ENCODE measurements at places on chromosomes 7 and 10.
A peak's percentile ranks its signal among the peaks of the same experiment; 100 is the strongest.

DNA sequence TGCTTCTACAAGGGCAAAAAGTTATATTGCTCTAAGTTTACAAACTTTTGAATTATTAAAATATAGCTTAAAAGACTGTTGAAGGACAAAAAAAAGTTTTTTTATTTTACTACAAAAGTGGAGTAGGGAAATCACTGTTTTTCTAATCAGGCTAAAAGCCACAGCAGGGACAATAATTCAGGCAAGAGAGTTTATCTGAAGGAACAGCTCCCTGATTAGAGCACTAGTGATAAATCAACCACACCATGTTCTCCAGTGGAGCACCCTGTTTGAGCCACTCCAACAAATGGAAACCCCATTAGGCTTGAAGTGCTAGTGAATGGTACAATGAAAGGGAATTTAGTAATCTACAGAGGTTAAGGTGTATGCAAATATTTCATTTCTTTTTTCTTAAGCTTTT is 357.1 kb downstream of the SEMA3D start:
- no peak for ATAC-seq

DNA sequence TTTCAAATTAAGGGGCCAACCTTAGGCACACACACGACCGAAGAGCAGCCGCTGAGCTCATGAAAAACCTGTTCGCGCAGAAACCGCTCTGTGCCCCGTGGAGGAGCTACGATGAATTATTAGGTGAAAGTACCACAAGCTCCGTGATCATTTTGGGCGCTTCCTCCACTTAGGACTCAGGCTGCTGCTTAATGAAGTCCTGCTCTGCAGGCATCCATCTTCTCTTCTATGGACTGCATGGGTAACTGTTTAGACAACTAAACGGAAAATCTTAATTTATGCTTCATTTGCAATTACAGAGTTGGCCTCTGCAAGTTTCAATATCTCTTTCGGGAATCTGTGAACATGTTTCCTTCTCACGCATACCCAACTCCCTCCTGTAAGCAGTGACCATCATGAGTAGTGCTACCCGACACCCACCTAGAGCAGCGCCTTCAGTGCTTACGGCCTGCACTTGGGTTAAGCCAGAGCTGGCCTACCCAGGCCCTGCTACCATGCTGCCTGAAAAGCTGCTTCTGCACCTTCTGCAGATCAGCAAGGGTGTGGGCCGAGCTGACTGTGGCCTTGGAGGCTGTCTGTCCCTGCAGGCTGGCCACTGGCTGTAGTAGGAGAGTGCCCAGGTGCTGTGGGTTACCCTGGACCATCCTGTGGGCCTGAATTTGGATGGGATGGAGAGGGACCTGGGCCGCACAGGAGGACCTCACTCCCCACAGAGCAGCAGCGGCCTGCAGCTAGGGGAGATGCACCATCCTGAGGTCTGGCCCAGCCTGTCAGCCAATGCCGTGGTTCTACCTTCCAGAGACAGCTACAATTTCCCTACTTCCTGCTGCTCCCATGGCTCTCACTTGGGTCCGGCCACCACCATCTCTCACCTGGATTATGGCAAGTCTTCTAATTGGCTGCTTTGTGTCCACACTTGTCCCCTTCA is 36.0 kb downstream of the GNA12 start:
- ATAC-seq: no peak

- ATAC-seq: no peak
These were observed 32.9 kb upstream of the AKR1C2 start for GRCh38 chr10:5036511-5036910.

DNA sequence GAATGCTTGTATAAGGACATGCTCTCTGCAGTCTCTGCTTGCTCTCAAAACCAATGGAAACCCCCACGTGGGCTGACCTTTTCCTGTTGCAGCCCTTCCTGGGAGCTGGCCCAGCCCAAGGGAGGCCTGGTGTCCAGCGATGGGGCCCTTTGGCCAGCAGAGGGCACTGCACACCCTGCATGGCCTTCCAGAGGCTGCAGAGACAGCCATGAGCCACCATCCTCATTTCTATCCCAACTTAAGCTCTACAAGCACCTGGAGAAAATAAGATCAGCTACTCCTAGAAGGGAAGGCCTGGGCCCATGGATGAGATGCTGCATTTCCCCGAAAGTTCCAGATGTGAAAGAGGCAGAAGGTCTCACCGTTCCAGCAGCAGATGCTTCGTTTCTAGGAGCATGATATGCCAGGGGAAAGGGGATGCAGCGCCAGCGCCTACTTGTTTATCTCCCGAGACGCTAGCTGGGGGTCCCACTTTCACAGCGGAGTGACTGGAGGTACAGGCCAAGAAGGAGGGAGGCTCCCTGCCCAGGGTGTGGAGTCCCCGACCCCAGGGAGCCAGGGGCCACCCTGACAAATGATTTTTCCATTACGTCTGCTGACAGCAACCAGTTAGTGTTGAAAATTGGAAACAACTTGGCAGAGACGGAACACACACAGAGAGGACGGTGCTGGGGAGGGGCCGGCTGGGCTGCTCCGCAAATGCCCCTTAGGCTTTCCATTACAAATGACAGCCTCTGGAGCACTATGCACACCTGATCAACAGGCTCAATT is 106.4 kb downstream of the ZRANB1 start:
- peak; percentile 100 for ATAC-seq

DNA sequence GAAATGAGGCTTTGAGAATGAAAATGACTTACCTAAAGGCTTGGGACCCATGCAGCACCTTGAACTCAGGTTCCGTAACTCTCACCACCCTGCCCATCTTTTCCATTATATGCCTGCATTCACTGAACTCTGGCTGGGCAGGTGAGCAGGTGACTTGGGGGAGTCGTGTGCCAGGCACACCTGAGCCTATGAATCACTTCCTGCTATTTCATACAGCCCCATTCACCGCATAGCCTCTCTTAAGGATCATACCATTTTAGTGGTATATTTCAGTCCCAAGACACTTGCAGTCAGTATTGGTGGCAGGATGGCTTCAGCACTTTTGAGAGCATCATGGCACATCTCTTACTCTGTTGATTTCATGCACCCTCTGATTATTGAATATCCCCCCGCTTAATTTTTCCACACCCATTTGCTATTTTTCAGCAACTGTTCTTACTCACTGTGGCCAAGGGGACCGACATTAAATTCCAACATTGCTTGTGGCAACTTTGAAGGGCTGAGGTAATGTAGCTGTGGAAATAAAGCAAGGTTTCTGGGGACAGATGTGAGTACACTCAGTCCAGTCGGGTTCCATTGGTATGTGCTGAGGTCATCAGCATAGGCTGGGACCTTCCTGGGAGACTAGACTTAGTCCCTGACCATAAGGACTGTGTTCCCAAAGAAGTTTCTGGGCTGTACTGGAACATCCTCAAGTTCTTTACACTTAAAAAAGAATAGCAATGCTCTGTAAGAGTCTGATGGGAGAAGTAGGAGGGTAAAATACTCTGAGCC is 39.8 kb upstream of the ZNF438 start:
- ATAC-seq: no peak

- no peak for ATAC-seq
These were observed 170.0 kb downstream of the MGMT start for GRCh38 chr10:129637010-129637409.

GRCh38 chr10:97713826-97714400 is 383 bp downstream of the MARVELD1 start:
- peak; percentile 68 for ATAC-seq

- ATAC-seq: no peak
These were observed 249.9 kb downstream of the RNLS start for GRCh38 chr10:88333248-88333630.

GRCh38 chr7:71633551-71634008 is 501.6 kb downstream of the GALNT17 start:
- ATAC-seq: no peak

- ATAC-seq: peak; percentile 45
These were observed at the start of gene ADAM8 for GRCh38 chr10:133276435-133277201. Gene ADAM8, minus strand, starts transcription at chr10:133276868. Its CDS starts 51 bp downstream, at chr10:133276817.

DNA sequence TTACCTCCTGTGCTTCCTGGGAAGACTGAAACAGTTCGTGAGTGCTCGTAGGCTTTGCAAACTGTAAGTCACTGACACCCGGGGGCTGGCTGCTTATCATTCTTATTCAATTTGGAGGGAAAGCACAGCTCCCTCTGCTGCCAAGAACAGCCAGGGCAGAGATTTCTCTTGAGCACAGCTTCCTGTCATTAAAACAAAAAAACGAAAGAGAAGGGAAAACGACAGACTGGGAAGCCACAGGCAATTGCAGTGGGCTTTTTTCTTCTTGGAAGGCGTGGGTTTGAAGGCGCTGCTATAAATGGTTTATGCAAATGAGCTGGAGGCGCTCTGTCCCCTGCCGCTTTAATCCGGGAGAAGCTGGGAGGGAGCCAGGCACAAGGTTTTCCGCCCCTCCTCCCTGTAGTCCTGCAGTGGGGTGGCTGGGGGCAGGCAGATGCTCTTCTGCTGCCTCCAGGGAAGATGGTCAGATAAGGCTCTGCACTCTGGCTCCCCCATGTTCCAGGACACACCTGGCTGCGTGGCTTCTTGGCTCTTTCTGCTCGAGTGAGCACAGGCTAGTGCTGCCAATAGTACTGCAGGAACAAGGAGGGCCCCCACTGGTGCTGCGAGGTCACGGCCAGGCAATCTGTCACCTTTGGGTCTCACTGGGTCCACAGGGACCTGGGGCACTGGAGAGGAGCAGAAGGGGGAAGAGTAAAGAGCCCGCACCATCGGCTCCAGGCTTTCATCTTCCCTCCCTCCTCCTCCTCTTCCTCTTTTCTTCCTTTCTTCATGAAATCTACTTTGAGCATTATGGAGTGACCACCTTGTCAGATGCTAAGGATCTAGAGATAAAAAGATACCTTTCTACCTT is 49.5 kb downstream of the NEURL1 start:
- peak; percentile 81 for ATAC-seq

DNA sequence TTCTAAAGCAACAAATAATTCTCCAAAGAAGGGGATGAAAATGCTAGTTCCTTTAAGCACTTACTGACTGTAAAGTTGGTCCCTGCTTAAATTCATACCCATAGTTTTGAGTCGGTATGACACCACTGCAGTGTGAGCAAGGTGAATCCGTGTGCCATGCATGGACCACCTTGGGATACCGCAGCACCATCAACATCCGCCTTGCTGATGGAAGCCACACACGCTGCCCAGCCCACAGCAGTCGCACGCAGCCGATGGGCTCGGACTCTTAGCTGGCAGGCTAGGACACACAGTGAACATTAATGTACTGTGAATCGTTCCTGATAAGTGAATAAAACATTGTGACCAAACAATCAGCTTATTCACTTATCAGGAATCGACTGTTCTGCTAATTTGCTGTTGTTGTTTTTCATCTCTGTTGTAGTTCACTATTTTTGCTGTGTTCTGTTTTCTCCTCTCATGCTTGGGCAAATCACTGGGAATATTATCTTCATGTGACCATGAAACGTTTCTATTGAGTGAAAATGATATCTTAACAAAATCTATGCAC is 275.5 kb downstream of the USP6NL start:
- no peak for ATAC-seq

GRCh38 chr10:32169556-32169955 is 113.3 kb upstream of the KIF5B start:
- ATAC-seq: no peak

GRCh38 chr7:122577449-122578003 is 121.4 kb downstream of the RNF133 start:
- ATAC-seq: no peak

DNA sequence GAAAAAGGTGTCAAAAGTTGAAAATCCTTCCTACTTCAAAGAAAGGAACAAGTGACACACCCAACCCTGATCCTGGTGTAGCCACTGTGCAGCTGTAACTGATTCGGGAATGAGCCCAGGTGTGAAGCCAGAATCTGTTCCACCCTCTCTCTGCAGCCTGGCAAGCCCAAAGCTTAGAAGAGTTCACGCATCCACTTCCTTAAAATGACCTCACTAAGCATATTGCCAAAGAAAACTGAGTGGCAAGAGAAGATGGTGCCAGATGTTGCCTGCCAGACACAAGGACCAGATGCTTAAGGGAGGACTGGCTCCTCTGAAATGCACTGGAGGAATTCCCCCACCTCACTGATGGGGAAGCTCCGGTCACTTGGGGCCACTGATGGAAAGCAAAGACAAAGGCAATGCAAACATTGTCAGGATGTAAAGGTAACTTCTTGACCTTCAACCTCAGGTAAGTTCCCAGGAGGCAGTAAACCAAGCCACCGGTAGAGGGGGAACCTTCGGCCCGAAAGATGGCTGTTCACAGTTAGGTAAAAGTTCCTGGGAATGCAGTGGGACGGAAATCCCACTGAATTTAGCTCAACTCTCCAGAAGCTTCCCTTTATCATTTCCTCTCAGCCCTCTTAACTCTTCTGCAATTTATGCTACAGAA is 554.9 kb downstream of the KCNMA1 start:
- no peak for ATAC-seq

- ATAC-seq: no peak
These were observed 210.6 kb upstream of the FZD8 start for GRCh38 chr10:35852721-35853120.

GRCh38 chr7:39703144-39703543 is 79.8 kb downstream of the RALA start:
- peak; percentile 63 for ATAC-seq

GRCh38 chr7:100946766-100947365 is 2.5 kb upstream of the MUC3A start:
- no peak for ATAC-seq

All from SK-N-SH treated with all-trans-retinoic acid at 6 μM for 48 hours (cell line).